ENCODE measurements at places on chromosomes 16 and 17. TPM values are rescaled to one million over a fixed set of nuclear protein-coding genes. Genes with fewer than 3 reads are reported as not detected.

Gene SLC16A13
- total RNA-seq, result 1.8 TPM

Gene SPDYE4
- total RNA-seq, result not detected

Gene SP6
- 0.19 TPM for total RNA-seq

Gene OR1A1
- not detected for total RNA-seq

Gene SLC35G6
- not detected for total RNA-seq

Gene PDE6G
- not detected for total RNA-seq

Gene ZNF287
- total RNA-seq, result 8.0 TPM

DNA sequence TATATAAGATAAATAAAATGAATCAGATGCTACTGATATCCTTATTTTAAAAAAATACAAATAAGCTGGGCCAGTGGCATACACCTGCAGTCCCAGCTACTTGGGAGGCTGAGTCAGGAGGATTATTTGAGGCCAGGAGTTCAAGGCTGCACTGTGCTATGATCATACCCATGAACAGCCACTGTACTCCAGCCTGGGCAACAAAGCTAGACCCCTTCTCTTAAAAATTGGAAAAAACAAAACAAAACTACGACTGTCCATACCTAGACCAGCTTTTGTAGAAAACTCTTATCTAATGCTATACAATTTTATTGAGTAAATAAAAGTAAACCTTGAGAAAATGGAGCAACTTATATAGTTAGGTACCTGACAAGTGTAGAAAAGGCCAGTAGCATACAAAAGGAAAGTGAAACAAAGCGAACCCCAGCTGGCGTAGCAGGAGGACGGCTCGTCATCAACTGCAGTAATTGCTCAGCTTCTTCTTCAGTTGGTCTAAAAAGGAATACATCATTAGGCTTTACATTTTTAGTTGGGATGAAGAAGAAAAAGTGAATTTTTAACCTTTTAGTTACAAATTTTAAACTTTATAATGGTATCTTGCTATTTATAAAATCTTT, 23.6 kb downstream of the INTS2 start:
- DNase-seq, result no peak

GRCh38 chr16:64900517-64900916, 221.3 kb downstream of the CDH11 start:
- no peak for DNase-seq

- DNase-seq, result peak; percentile 69
Measured at GRCh38 chr16:81451753-81452680, 7.4 kb downstream of the CMIP start.

DNA sequence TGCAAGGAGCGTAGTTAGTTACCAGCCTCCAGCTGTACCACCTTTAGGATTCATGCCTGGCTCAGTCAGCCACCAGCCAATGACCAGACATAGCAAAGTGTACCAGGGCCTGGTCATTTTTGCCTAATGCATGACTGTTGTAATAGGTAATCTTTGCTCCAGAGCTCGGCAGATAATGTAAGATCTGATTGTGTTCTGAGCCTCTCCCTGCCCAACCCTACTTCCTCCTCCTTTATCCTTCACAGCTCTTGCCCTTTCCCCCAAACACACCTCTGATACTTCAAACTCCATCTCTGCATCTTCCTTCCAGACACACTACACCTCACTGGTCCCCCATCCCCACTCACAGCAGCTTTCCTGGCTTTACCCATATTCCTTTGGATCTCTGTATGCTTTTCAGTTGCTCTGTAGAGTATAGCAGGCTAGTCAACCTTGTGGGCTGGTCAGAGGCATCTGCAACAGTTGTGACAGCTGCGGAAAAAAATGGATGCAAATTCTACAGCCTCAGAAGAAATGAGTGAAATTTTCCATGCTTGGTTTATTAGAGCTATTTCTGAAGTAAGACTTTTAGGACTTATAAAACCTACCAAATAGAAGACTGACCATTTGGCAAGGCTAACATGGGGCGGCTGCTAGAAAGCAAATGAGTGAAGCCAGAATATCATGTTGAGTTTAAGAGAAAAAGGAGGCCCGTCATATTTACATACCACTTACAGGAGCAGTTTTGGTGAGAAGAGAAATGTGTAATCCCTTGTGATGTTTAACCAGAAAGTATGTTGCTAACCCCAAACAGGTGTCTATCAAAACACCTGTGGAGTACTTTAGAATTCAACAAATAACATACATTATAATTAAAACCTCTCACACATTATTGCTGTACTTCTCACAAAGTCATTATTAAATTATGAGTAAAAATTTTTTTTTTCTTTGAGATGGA, 19.9 kb upstream of the C16orf87 start:
- DNase-seq, result no peak

- no peak for DNase-seq
Measured at GRCh38 chr16:31521368-31521767, 6.3 kb upstream of the AHSP start.

DNA sequence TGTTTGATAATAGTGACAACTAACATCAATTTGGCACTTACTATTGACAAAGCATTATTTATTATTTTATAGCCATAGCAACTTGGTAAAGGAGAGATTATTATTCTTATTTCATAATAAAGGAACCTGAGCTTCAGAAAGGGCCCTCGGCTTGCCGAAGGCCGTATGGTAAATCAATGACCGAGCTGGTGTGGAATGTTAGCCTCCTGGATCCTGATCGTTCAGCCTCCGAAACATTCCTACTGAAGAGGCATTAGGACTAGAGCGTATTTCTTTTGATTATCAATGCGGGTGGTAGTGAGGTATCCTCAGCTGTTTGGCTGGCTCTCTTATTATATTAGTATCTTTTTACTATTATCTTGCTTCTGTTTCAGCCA, 199.3 kb upstream of the TBX2 start:
- DNase-seq, result no peak

DNA sequence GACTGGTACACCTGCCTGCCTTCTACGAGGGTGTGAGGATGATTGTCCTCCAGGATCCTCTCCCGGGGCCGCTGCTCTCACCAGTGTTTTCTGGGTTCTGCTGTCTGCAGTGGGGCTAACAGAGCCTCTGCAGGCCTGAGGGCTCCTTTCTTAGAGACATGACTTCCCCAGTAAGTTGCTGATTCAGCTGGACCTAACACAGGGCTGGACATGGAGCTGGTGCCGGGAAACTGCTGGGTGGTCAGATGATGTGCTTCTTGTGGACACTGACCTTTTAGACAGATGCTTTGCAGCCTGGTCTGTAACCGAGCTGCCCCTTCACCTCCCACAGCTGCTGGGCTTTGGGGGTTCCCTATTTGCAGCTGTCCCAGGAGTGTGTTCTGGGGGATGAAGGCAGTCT, 71.5 kb downstream of the FOXL1 start:
- DNase-seq, result no peak

DNA sequence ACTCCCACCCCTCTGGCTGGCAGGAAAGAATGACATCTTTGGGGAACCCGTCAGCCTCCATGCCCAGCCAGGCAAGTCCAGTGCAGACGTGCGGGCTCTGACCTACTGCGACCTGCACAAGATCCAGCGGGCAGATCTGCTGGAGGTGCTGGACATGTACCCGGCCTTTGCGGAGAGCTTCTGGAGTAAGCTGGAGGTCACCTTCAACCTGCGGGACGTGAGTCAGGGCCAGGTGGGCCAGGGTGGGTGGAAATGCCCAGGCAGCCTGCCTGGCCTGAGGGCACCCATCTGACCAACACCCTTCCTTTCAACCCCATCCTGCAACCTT, 8.1 kb upstream of the DCAF7 start:
- DNase-seq, result no peak

DNA sequence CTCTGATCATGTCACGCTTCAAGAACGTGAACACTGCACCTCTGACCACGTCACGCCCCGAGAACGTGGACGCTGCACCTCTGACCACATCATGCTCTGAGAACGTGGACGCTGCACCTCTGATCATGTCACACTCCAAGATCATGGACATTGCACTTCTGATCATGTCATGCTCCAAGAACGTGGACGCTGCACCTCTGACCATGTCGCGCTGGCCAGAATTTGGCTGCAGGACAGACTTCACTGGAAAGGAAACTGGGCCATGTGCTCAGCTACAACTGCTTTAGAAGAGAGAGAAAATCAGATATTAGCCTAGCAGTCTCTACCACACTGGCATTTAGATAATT, 182.7 kb downstream of the RPTOR start:
- DNase-seq, result no peak

DNA sequence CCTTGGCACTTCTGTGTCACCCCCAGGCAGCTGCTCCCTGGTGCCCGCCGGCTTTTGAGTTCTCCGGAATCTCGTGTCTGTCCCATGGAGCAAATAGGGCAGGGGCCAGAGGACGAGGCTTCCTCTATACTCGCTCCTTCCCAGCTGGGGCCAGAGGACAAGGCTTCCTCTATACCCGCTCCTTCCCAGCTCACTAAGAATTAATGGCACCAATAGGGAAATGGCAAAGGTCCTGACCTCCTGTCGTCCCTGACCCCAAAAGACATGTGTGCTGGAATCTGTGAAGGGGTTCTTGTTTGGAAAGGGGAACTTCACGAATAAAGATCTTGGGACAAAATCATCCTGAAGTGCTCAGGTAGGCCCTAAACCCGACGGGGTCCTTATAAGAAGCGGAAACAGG, 7.6 kb downstream of the SGSH start:
- no peak for DNase-seq

GRCh38 chr16:65794973-65795372, 571.5 kb upstream of the CDH5 start:
- DNase-seq, result no peak

DNA sequence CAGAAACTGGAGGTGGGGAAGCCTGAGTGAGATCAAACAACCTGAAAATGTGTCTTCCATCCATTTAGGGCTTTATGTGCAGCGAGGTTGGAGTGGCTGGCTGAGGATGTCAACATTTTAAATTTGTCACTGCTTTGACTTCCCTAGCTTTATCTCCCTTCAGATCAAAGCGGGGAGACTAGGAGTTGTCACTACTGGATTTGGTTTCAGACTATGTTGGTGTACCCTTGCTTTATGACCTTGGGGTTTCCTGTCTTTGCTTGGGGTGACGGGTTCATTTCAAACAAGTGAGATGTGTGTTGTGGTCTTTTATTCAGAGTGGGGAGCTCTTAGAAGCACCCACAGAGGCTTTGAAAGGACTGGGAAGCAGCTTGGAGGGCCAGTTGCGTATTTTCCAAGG, 25.6 kb downstream of the MSI2 start:
- DNase-seq, result no peak

GRCh38 chr16:19131825-19132218, 18.1 kb downstream of the ITPRIPL2 start:
- no peak for DNase-seq

DNA sequence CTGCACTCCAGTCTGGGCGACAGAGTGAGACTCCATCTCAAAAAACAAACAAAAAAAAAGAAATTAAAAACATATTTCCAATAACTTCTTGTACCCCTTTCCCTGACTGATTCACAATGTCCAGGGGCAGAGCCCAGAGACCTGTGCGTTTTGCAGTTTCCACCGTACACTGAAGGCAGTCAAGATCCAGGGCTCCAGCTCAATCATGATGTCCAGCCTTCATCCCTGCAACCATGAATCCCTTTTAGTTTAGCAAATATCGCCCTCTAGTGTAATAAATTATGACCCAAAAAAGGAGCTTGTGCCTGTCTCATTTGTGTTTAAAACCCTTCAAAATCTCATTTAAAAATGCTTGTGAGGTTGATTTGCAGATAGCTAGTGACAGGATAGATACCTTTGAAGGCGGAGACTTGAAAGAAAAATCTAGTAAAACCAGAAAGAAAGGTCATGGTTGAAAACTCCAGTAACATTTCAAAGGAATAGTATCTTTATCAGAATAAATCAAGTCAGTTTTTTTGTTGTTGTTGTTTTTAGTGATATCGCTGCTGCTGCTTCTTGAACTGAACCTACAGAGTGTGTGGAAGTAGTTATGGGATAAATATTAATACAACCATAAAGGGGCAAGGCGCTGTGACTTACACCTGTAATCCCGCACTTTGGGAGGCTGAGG, 3.7 kb upstream of the ERN1 start:
- no peak for DNase-seq

DNA sequence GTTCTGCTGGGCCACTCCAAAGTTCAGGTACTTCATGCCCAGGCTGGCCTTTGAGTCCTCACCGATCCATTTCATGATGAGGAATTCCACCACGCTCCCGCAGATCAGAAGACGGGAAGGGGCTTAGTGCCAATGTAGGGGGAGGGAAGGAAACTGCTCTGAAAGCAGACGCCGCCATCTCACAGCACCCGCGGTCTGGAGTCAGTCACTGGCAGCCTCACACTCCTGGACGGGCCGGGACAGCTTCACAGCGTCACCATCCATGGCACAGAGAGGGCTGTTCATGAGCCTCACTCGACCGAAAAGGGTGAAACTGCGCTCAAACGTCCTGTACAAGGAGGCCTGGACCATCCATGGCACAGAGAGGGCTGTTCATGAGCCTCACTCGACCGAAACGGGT, 62.0 kb downstream of the RPH3AL start:
- DNase-seq, result no peak

DNA sequence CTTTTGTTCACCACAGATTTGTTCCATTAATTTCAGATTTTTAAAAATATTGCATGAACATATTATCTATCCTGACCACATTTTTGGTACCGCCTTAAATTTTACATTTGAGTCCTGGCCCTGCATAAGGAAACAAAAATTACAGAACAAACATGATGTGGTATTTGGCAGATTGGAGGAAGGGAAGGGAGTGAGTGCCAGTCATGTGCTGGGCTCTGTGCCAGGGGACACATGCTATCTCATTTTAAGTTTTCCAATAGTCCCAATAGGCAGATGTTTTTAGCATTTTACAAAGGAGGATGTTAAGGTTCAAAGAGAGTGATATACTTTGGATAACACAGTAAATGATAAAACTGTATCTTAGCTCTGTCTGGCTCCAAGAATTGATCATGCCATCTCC, 185.1 kb downstream of the CDK5R1 start:
- peak; percentile 85 for DNase-seq

DNA sequence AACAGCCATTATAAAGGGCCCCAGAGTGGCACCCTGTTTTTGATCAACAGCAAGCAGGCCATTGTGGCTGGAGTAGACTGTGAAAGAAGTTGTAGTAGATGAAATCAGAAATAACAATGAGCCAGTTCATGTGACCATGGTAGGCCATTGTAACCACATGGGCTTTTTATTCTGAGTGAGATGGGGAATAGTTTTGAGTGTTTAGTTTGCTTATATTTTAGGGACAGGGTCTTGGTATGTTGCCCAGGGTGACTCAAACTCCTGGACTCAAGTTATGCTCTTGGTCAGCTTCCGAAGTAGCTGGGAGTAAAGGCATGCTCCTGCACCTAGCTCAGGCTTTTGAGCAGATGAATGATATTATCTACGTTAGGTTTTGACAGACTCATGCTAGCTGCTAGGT, 12.0 kb downstream of the CBFB start:
- DNase-seq, result no peak

- no peak for DNase-seq
Measured at GRCh38 chr17:8080799-8081219, 6.7 kb downstream of the ALOX12B start.

All from Right ventricle myocardium inferior (tissue), 1 donor.